Fibroblast of lung (primary cell): ENCODE measurements at places on chromosomes 3 and 15.

DNA sequence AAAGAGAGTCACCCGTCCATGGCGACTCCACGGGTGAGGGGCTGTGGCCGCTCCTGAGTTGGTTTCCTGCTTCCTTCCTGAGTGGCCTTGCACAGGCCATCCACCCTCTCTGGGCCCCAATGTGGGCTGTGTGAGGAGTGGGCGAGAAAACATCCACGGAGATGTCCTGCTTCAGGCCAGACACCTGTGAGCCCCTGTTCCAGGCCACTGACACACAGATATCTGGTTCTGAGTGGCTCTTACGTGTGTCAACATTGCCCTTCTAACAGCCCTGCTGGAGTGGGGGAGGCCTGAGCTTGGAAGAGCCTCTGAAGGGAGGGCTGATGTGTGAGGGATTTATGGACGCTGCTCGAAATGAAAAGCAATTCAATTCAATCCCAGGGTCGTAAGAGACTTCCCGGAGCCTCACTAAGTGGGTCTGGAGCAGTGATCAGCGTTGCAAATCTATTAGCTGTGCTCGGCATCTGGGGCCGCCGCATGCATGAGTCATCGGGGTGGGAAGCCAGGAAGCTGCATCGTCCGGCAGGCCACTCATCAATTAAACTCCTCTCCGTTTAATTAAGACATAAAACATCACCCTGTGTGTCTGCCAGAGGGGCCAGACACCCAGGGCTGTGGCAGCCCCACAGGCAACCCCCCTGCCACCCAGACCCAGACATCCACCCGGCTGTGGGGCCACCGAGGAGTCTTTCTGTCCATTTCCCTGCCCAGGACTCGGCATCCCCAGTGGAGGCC lies 20.0 kb upstream of the PRR23E start:
- peak; percentile 86 for DNase-seq

GRCh38 chr15:64209680-64210334 lies 47.0 kb upstream of the PPIB start:
- peak; percentile 42 for DNase-seq

DNA sequence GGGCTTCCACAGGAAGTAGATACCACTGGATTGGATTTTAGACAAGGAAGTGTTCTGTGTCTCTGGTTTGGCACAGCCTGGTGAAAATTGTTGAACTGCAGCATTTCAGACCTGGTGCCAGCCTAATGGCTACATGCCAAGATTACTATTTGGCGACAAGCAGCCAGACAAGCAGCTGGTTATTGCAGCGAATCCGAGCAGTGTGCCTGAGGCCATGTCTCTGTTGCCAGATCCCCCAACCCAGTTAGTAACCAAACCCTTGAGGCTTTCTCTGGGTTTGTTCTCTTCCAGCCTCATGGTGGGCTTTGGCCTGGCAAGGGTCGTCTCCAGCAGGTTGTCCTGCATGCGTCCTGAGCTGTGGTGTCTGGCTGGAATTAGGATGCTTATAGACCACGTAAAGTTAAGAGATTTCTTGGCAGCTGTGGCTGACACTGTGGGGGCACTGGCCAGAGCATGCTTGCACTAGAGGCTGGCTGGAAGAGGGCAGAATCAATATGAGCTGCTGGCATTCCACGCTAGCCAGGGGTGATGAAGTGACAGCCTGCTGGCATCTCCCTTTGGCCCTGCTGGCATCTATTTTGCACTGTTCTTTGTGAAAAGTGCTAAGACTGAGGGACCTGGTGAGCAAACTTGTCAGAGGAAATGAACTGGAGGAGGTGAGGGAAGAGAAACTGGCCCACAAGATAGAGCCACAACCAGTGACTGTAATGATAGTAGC lies 172.6 kb downstream of the RBMS3 start:
- DNase-seq = no peak

DNA sequence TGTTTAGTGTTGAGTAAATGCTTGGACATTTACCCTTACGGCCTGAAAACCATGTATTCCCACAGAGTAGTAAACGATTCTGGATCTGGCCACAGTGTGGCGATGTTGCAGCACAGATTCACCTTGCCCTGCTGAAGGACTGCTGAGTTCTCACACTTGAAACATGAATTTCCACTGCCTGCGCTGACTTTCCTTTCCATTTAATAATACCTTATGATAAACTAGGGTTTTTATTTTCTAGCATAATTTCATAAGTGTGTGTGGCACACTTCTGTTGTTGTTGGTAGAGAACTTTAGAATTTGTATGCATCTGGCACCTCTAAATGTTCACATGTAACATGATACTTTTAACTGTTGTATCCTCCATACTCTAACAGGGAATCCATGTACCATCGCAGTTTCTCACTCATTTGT lies 53.9 kb downstream of the C3orf38 start:
- peak; percentile 80 for DNase-seq

DNA sequence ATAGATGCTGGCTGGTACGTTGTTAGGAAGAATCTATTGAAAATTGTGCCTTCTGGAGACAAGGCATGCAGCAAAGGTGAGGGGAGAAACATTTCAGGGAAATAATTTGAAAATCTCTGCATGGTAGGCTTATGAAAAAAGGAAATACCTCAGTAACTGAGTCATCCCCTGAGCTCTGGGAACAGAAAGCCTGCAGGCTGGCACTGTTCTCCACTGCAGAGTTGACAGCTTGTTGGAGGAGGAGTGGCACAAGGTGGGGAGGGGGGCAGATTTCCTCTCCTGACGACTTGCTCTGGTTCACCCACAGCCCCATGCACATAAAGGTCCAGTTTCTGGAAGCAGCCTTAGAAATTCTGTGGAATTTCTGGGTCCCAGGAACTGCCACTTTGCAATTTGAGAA lies 179.4 kb downstream of the ABHD5 start:
- DNase-seq = peak; percentile 60

- DNase-seq = peak; percentile 42
These were observed 51.6 kb downstream of the TP53BP1 start for GRCh38 chr15:43441316-43441715.

DNA sequence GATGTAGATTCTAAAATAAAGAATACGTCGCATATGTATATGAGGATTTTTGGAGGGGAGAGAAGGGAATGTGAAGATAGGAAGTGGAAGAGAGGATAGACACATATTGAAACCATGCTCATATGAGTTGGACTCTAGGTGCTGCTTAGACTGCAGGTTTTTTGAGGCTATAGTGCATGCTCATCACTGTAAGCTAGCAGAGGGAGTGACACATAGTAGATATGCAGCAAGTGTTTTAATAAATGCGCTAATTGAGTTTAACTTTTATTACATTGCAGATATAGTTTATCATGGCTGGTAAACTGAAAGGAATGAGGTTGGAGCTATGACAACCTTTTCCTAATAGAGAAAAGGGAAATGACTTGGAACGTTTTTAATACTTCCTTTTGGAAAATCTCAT lies 7.7 kb downstream of the SEMA6D start:
- no peak for DNase-seq

- DNase-seq = no peak
These were observed 33.0 kb downstream of the CHD2 start for GRCh38 chr15:92932946-92933649.

- DNase-seq = peak; percentile 21
These were observed 11.7 kb downstream of the SPTBN5 start for GRCh38 chr15:41881920-41882688.

GRCh38 chr15:60594071-60594470 lies 115.1 kb upstream of the ICE2 start:
- DNase-seq = no peak

DNA sequence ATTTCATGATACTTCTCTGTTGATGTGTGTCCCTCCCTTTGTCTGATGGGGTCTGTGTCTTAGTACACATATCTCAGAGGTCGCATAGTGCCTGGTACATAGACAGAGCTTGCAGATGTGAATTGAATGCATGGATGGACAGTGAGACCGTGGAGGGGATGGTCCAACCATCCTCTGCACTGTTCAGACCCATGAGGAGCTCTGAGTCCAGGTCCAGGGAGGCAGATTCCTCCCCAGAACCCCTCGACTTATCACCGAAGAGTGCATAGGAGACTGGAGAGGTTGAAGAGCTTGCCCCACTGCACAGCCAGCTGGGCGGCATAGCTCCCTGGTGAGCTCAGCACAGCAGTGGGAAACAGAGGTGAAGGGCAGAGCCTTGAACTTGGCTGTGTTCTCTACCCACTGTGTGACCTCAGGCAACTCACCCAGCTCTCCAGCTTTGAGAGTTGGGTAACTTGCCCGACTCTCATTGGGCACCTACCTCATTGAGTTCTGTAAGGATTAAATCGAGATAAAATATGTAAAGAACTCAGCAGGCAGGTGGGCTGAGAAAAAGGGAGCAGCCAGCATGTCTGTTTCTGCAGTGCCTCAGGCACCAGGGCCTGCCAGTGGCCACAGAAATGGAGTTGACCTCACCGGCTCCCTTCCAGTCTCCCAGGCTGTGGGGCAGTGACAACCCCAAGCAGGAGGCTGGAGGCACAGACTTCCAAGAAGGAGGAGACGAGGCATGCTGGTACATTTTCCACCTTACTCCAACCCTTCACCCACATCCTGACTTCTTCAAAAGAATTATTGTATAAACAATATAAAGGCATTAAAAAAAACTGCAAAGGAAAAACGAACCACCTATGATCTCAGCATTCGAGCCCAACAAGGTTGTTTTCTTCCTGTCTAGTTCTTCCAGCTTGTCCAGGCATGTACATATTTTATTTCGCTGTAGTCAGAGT lies 54.1 kb upstream of the TFRC start:
- DNase-seq = no peak

DNA sequence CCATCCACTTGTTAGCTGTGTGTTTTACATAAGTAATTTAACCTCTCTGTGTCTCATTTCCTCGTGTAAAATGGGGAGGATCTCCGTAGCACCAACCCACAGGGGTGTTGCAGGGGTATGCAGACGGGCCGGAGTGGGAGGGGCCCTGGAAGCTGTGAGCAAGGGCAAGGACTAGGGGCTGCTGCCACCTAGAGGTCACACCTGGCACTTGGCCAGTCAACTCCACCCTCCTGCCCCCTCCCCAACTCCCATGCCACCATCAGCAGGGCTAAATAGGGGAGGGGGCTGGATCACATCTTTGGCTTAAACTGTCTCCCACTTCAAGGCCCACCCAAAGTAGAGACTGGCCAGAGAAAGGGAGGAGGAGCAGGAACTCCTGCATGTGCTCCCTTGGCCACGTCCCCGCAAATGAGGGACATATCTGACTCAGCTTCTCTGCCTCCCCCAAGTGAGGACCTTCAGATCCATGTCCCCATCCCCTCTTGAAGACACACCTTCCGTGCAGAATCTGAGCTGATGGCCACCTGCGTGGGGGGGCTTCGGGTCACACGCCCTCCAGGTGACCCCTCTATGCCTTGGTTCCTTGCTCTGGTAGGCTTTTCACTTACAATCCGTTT lies 2.6 kb downstream of the CCDC9B start:
- peak; percentile 63 for DNase-seq

DNA sequence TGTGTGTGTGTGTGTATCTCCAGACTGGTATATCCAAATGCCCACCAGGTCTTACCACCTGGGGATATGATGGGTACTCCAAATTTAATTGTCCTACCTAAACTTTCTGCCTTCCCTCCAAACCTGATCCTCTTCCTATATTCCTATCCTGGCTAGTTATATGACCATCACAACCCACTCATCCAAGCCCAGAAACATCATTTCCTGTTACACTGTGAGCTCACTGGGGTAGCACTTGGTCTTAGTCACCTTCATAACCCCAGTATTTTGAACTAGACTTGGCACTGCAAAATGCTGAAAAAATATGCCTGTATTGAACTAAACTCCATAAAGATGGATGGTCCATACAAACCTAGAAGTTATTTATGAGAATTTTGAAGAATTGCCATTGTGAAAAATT lies 178.8 kb upstream of the EIF1B start:
- DNase-seq = no peak

DNA sequence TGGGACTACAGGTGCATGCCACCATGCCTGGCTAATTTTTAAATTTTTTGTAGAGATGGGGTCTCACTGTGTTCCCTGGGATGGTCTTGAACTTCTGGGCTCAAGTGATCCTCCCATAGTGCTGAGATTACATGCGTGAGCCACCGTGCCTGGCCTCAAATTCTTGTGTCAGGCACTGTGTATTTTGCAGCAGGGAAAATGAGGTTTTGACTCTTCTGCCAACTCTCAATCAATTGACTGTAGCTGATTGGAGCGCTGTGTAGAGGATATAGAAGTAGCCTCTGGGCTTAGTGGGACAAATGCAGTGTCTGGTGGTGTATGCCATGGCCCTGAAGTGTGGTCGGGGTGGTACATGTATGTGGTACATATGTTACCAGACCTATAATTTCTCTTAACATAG lies 152.3 kb downstream of the FNDC3B start:
- no peak for DNase-seq

DNA sequence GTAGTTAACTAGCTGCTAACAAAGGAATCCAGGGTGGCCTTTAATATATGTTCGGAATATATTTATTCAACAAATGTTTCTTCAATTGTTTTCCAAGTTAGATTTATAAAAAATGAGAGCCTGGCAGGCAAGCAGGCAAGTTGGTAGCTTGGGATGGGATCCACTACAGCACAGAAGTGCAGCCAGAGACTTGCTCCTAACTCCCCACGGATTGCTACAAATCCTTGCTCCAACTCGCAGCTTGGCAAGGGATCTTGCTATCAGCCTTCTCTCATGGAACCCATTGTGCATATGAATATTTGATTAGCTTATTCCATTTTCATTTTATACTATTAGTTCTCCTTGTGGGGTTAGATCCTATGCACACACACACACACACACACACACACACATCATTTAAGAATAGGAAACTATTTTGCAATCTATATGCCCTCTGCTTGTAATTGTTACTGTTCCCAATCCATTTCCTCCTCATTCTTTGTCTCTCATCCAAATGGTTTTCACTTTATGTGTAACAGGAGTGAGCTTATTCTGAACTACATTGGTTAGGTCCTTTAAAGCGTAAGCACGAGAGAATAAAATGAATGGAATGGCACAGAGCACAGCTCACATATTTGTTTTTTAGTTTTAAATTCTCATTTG lies 505.6 kb downstream of the LPP start:
- DNase-seq = peak; percentile 48

DNA sequence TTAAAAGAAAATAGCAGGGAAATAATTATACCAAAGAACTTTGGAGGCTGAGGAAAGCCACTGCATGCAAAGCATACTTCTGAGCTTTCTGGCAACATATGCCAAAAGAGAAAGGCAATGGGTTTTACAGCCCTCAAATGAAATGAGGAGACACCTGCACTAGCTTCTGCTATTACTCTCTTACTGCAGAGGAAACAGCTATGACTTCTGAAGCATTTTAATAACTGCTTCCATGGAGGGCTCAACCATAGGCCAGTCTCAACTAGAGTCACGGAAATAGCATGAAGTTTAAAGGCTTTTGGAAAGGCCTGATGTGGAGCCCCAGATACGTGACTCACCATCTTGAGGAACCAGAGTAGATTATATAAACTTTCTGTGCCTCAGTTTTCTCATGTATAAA lies 114.8 kb downstream of the OXNAD1 start:
- no peak for DNase-seq

- DNase-seq = no peak
These were observed 16.4 kb downstream of the SPG11 start for GRCh38 chr15:44647036-44647435.

- DNase-seq = peak; percentile 22
These were observed 181.8 kb downstream of the PDCD6IP start for GRCh38 chr3:33980252-33980651.

DNA sequence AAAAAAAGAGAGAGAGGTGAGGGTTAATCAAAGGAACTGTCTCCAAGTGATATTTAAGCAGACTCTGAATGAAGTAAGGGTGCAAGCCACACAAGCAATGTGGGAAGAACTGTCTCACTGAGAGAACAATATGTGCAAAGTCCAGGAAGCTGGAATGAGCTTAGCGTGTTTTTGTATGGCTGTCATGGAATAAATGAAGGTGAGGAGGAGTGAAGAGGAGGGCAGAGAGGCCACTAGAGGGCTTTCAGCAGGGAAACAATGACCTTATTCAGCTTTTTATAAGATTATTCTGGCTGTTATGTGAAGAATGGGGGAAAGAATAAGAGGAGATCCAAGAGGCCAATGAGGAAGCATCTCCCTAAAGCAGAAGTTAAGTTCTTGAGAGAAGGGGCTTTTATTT lies 86.9 kb upstream of the COL8A1 start:
- no peak for DNase-seq
